ENCODE measurements at places on chromosomes 2 and 18.

- no peak for DNase-seq
Observed at GRCh38 chr2:24313744-24314632, 46.3 kb downstream of the ITSN2 start.

DNA sequence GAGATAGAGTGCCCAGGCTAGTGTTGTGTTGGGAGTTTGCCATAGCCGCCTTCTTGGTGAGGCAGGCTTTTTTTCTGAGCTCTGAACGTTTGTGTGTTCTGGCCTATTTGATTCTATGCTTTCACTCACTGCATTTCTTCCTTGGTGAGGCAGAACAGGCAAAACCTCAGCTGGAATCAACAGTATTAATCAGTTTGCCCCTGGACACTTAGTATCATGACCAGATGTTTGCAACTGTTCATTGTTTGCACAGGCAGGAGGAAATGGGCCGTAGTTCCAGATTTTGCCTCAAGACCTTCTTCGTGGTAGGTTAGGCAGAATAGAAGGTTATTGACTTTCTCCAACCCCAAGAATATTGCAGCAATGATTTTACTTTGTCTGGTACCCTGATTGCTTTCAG lies 218.1 kb upstream of the RASGRP3 start:
- no peak for DNase-seq

- DNase-seq, result no peak
Observed at GRCh38 chr18:41753826-41754225, 201.2 kb upstream of the PIK3C3 start.

- no peak for DNase-seq
Observed at GRCh38 chr2:29544031-29544430, 377.4 kb downstream of the ALK start.

DNA sequence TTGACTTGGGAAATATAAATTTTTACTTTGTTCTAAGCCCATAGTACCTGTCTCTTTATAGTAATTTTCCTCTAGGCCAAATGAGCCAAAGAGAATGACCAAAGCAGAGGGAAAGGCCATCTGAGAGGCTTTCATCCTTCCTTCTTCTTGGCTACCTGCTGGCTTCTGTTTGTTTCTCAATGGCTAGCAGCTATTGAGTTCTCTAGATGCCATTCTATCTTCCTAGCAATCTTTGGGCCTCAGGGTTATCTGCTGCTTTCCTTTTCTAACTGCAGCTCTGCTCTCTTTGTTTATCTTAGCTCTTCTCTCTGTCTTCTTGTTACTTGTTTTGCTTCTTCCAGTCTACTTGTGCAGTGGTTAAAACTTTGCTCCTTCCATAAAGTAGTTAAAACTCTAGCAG lies 601.1 kb upstream of the NRXN1 start:
- DNase-seq, result no peak

DNA sequence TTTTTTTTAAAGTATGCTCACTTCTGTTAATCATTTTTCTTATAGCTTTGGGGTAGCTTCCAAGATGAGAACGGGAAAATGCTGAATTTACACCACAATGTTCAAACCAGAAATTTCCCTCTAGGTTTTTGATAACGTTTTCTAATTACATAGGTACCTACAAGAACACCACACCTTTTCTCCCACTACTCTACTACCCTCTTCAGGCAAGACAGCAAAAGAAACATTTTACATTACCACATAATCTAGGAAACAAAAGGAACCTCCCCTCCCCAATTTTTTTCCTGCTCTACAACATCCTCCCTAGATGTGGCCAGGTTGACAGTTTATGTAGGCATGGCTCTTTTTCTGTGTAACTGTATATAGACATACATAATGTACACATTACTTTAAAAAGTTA lies 32.4 kb downstream of the NDUFAF7 start:
- DNase-seq, result no peak

DNA sequence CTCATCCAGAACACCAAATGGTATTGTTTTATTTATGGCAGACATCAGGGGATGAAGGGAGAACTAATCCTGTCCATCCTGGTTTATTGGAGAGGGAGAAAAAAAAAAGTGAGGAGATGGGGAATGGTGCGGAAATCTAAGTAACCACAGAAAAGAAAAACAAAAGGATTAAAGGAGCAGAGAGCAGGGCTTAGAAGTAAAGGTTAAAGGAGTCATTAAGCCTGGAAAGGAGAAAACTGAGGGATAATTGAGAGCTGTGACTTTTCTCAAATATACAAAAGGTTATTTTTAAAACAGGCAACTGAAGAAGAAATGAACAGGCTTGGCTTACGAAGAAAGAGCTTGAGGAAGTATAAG lies 127.2 kb upstream of the PPP1CB start:
- DNase-seq, result no peak

- no peak for DNase-seq
Observed at GRCh38 chr2:231667496-231667895, 40.8 kb upstream of the PTMA start.

DNA sequence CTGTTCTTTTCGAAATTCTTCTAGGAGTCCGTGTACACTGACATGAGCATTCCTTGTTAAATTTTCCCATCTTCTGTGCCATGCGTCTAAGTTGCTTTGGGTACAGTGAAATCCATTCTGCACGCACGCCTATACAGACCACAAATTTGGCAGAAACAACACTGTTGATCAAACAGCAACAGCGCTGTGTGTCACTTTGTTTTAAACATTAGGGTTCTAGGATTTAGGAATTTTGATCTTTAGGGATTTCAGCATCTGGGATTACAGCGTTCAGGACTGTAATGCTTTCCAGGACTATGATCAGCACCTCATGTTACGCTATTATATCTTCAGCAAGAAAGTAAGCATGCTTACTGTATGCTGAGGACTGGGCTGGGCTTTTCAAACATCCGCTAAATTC lies 47.1 kb upstream of the FHL2 start:
- no peak for DNase-seq

GRCh38 chr2:54479424-54479823 lies 23.3 kb downstream of the SPTBN1 start:
- no peak for DNase-seq

GRCh38 chr2:19205983-19206533 lies 152.4 kb downstream of the OSR1 start:
- no peak for DNase-seq

DNA sequence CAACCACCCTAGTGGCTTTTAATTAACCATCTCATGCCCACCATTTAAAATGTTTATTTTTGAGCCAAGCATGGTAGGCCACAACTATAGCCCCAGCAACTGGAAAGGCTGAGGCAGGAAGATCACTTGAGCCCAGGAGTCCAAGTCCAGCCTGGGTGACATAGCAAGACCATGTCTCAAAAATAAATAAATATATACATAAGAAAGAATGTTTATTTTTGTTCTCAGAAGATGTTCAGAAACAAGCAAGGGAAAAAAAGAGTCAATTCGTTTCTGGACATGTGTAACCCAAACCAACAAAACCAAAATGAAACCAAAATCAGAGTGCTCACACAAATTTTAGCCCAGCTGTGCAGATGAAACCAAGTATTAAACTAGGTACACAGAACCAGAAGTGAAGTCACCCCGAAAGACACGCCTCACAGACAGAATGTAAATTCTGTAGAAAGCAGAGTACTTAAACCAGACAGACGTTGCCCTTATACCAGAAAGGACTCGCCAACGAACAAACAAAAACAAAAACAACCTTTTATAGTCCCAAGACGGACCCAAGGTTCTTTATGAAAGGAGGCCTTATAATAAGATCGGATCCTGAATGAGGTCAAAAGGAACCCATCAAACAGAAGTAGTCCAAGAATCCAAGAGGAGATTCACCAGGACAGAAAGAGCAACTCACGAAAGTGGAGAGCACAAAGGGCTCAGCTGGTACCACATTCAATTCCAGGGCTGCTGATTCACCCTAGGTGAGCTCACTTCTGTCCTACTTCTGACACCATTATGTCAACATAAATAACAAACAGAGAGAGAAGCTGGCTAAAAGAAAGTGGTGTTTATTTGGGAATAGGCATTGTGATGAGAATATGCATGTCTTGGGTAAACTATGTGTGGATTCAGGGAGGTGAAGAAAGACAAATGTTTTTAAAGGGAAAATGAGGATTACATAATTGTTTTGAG lies 31.8 kb upstream of the MTCL1 start:
- no peak for DNase-seq

DNA sequence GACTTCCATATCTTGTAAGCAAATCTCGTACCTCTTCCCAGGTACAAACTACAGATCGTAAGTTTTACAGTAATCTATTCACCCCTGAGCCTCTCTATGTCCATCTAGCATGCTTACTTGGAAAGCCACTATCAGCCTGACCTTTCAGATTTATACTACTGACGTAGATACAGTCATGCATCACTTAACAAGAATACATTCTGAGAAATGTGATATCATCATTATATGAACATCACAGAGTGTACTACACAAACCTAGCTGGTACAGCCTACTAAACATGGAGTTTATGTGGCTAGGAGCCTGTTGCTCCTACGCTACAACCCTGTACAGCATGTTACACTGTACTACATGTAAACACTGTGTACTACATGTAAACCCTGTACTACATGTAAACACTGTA lies 293.2 kb upstream of the ZNF804A start:
- no peak for DNase-seq

GRCh38 chr18:48629730-48630324 lies 91.0 kb downstream of the CTIF start:
- DNase-seq, result peak; percentile 96

- peak; percentile 17 for DNase-seq
Observed at GRCh38 chr2:183284606-183285005, 160.4 kb downstream of the NUP35 start.

- DNase-seq, result no peak
Observed at GRCh38 chr2:188327518-188328213, 36.0 kb downstream of the GULP1 start.

GRCh38 chr2:78780256-78780655 lies 245.2 kb upstream of the REG3G start:
- DNase-seq, result no peak

DNA sequence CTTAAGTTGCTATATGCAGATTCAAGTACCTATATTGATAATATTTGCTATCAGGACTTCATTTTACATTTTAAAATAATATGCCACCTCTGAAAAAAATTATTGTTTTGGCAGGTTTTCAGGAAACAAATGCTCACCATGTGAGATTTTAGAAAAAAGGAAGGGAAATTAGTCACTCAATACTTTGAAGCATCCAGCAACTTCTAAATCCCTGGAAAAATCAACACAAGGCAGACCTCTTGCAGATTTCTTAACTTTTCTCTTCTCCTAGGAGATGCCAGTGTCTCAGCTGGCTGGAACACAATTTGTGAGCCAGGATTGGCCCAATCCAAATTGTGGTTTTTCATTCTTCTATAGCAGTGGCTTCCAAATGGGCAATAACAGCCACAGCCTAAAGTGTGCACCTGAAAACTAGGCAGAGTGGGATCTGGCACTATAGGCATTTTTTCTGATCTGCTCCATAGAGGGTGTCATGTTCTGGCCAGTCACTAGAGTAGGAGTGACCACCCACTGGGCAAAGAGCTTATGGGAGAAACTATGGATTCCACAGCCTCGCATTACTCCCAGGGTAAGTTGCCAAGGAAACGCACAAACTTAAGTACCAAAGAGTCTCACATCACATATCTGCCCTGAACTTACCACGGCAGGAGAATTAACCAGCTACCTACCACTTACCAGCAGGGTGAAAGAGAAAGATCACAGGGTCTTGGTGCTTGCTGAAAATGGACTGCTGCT lies 28.1 kb upstream of the THOC1 start:
- DNase-seq, result no peak

- no peak for DNase-seq
Observed at GRCh38 chr2:28993206-28993960, 12.3 kb downstream of the TOGARAM2 start.

DNA sequence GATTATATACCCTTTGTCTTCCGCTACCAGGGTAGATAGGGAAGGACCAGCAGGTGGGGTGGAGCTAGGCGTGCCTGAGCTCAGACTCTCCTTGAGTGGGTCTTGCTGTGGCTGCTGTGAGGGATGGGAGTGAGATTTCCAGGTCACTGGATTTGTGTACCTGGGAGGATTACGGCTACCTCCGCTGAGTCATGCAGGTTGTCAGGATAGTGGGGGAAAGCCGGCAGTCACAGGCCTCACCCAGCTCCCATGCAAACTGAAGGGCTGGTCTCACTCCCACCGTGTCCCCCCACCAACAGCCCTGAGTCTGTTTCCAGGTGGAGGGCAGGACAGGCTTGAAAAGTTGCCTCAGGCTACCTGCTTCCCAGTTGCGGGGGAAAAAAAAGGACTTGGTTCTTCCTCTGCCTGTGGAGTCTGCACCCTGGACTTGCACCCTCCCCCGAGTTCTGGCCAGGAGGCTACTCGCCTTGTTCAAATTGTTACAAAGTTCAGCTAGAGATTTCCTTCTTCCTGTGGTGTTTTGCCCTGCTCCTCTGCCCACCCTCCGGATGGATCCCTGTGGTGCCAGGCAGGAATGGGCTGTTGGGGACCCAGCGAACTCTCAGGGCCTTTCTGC lies 268.3 kb downstream of the VAPA start:
- no peak for DNase-seq

DNA sequence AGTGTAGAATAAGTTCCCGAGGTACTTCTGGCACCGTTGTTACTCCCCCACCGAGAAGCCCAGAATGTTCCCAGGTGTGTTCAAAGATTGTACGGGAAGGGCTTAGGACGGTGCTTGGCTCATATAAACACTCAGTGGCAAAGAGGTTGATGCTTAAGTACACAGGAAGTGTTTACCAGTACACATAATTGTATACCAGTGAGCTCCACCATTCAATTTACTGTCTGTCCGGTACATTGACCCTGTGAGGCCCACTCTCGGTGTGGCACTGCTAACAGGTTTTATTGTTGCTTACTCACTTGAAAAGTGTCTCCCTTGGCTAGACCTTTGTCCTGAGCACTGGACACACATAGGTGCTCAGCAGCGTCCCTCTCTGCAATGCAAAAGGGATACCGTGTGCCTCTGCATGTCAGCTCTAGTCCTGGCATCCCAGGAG lies 191.0 kb downstream of the NEDD4L start:
- no peak for DNase-seq

- no peak for DNase-seq
Observed at GRCh38 chr2:135657806-135658582, 83.7 kb upstream of the UBXN4 start.

DNA sequence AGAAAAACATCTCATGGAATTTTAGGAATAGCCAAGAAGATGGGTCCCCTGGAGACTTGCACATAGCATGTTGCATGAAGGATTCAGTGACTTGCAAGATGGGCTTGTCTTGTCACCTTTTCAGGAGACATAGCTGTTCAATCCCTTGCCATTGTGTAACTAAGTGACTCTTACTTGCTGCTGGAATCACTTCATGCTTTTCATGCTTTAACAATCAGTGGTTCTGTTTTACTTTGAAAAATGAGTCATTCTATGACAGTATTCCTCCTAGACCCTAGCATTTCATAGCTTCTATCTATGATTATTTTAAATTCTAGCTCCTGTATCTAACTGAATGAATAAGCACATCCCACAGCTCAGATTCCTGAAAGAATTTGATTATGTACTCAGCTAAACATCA lies 2.8 kb downstream of the KYNU start:
- DNase-seq, result peak; percentile 34

Data from GM04504 (cell line).